BE2C (cell line): ENCODE measurements at places on chromosomes 6 and 20.

GRCh38 chr6:17640477-17640917 is 40.4 kb downstream of the FAM8A1 start:
- no peak for DNase-seq

DNA sequence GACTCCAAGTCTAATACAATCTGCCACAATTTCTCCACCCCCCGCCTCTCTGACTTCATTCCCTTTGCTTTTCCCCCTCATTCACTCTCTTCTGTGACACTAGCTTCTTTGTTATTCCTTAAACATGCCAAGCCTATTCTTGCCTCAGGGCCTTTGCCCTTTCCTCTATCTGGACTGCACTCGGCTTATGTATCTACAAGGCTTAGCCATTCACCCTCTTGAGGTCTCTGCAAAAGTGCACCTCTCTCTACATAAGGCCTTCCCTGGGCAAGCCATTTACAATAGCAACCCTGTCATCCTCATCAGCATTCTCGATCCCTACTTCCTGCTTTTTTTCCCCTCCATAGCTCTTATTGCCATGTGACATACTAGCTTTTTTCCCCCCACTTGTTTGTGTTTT is 168.9 kb downstream of the PDSS2 start:
- no peak for DNase-seq

DNA sequence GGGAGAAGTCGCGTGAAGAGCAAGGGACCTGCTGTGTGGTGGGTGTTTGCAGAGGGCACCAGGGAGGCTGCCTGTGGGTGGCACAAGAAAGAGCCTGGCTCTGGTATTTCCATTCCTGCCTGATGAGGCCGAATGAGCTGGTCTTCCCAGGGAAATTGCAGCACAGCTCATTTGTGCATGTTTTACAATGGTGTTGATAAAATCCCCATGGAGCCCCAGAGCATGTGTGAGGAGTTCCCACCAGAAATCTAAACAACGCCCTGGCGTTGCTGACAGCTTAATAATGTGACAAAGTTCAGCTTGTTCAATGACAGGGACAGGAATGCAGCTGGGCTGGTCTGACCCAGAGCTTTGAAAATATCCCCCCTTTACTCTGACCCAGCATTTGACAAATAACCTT is 135.5 kb downstream of the CLIC5 start:
- DNase-seq: no peak

DNA sequence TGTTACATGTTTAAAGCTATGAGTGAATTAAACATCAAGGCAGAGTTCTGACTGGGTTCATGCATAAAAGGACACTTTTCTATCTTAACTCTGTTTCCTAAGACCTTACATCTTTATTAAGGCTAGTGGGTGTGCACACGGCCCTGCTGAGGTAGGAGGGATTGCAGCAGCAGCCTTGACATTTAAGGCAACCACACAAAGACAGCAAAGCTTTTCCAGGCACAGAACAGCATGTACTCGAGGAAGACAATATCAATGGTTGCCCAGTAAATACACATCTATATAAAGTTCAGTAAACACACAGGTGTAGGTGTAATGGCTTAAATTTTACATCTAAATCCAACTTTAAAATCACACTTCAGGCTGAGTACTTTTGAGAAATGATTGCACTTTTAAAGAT is 79.8 kb upstream of the LOC128125822 start:
- DNase-seq: no peak

DNA sequence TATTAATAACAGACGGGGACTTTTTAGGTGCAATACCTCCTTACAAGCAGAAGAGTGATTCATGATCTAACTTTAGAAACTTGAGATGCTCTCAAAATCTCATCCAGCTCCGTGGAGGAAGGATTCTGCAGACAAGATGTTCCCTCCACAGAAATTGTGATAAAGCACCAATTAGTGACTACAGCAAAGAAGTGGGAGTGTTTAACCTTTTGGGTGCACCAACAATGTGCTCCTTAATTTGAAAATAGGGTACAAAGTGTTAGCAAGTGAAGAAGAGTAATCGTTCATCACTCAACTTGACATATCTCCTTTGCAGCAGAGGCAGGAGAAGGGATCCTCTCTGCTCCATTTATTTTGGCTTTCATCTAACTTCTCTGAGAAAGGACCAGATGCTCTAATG is 22.8 kb upstream of the SCP2D1 start:
- DNase-seq: no peak

- no peak for DNase-seq
Measured at GRCh38 chr6:89410231-89410761, 1.8 kb downstream of the RRAGD start.

DNA sequence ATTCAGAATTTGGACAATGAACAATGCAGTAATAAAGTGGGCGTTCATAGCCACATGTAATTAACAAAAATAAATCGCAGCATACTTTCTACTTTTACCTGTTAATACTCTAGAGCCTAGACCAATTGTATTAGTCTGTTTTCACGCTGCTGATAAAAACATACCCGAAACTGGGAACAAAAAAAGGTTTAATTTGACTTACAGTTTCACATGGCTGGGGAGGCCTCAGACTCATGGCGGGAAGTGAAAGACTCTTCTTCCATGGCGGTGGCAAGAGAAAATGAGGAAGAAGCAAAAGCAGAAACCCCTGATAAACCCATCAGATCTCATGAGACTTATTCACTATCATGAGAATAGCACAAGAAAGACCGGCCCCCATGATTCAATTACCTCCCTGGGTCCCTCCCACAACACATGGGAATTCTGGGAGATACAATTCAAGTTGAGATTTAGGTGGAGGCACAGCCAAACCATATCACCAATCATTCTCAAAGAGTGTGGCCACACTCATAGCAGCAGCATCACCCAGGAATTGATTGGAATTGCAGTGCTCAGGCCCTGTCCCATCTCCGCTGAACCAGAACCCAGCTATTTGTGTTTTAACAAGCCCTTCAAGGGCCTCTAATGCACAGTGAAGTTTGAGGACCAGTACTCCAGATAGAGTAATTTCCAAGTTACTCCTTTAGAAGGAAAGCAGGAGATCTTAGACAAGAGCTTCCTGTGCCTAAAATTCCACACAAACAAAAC is 650.0 kb downstream of the KIF16B start:
- DNase-seq: no peak

- DNase-seq: no peak
Measured at GRCh38 chr6:67643281-67643680, 991.8 kb upstream of the ADGRB3 start.

DNA sequence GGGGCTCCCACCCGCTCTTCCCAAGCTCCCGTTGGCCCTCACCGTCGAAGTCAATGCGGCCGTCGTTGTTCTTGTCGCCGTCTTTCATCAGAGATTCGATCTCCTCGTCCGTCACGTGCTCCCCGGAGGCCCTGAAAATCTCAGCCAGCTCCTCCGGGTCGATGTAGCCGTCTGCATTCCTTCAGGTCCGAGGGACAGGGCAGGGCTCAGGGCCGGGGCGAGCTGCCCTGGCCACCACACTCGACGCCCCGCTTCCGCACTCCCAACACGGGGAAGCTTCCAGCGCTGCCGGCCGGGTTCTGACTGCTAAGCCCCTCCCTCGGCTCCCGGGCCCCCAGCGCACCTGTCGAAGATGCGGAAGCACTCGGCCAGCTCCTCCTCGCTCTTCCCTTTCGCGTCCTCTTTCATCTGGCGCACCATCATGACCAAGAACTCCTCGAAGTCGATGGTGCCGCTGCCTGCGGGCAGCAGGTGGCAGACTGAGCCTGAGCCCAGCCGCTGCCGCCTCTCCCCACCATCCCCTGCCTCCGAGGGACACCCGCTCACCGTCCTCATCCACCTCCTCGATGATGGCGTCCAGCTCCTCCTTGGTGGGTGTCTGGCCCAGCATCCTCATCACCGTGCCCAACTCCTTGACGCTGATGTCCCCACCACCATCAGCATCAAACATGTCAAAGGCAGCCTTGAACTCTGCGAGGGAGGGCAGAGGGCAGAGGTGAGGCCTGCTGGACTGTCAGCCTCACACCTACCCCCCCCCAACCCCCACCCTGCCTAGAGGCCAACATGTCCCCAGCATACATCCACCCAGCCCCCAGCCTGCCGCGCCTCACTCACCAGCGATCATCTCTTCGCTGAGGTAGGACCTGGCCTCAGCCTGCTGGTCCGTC is 2.9 kb downstream of the TNNC2 start:
- peak; percentile 56 for DNase-seq

- no peak for DNase-seq
Measured at GRCh38 chr6:167711768-167712730, 114.7 kb upstream of the AFDN start.

DNA sequence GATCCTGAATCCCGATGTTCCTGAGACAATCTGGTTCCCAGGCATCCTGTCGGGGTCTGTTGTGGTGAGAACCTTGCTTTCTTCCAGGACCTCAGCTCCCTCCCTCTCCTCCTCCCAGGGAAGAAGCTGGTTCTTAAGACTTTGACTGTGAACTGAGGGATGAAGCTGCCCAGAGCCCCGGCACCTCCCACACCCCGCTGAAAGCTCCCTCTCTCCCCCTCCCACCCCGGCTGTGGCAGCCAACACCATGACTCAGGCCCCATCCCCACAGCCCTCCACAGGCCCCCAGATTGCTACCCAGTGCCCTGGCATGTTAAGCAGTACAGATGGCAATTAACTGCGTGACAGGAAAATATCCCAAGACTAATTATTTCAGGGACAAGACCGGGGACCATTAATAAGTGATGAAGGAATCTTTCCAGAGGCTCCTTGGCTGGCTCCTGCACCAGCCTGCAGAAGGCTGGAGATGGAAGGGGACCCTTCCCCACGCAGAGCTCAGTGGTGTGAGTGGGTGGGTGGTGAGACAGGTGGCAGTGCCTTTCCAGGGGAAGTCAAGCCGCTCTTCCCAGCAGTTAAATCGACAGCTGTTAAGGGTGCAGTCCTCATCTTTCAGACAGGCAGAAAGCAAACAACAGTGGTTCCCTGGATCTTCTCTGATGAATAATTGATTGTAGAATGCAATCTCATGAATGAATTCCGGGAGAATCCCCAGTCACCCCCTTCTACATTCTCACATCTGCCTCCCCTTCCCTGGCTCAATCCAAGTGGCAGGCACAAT is 237.9 kb downstream of the LRFN2 start:
- no peak for DNase-seq

DNA sequence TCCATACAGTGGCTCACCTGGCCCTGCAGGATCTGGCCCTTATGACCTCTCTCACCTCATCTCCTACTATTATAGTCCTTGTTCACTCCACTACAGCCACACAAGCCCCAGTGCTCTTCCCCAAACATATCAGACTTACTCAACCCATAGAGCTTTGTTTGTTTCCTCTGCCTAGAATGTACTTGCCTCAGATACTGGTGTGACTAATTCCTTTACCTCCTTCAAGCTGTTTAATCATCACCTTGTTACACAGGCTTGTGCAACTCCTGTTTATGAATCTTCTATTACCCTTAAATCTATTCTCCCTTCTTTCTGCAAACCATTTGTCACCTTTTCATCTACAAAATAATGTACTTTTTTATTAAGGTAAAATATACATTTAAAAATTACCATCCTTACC is 3.2 kb downstream of the DEFB125 start:
- no peak for DNase-seq

GRCh38 chr6:33812669-33813068 is 8.9 kb upstream of the MLN start:
- peak; percentile 35 for DNase-seq
